ENCODE measurements at places on chromosomes 1 and 21.

DNA sequence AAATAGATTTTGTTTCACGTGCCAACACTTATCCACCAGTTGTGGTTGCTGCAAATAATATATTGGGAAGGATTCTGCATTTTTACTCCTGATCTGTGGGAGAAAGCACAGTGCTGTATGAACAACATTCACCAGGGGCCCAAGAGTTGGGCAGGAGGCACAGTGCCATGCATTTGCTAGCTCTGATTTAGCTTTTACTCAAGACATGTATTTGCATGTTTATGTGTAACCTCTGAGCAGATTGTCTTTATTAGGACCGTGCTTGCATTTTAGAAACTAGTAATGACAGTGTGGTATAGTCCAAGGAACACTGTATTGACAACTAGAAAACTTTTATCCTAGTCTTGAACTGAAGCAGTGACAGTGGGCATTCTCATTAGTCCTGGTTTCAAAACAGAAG, 133.9 kb upstream of the B3GALT2 start:
- no peak for DNase-seq

- DNase-seq, result no peak
Measured at GRCh38 chr1:197671140-197671539, 104.1 kb downstream of the DENND1B start.

GRCh38 chr1:212256369-212256768, 28.8 kb upstream of the PPP2R5A start:
- no peak for DNase-seq

DNA sequence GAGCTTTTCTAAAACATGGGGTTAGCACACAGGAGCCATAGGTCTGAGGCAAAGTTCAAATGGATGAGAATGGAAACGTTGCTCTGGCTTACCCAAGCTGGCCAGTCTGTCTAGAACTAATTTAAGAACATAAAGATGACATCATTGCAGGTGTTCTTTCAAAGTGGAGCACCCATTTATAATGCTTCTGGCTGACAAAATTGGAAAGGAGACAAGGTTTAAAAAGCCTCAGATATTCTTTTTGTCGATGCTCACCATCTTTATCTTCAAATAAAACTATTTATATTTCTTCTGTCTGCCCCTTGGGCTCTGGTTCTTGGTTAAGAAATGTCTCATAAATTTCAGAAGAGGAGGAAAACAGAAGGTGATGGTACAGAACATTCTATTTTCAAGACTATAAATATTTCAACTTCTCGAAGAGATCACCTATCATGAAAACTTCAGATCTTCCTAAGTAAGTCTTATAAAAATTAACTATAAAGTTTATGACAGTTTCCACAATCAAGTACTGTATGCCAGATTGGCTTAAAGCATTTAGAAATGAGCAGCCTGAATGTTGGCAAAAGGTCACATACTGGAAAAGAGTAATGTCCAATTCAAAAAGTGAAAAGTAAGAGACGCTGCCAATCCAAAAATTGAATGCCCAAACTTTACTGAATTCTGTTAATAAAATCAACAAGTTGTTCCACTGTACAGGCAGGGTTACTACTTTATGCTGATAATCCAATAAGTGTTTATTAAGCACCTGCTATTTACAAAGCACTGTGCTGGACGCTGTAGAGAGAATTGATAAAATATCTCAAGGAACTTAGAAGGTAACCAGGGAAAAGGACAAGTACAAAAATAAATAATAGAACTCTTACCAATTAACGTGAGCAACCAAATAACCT, 92.0 kb downstream of the ETS2 start:
- no peak for DNase-seq

GRCh38 chr1:203364094-203364801, 13.3 kb upstream of the FMOD start:
- DNase-seq, result peak; percentile 90

GRCh38 chr1:211472724-211473123, 19.2 kb downstream of the RD3 start:
- no peak for DNase-seq

DNA sequence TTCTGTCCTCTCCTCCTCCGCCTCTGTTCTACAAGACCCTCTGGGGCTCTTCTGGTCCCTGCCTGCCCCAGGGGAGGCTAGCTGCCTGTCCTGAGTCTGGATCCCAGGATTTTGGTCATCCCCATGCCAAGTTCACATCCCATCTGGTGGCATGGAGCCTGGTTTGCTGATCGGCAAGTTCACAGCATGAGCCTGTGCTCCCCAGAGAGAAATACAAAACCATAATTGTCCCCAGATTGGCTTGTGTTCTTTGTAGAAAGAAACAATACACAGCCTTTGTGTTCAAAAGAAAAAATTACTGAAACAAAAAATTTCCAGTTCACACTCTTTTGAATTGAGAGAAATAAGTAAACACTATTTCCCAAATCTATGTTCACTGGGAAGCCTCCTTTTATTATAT, 149.4 kb upstream of the ZC3H12A start:
- no peak for DNase-seq

GRCh38 chr1:77230051-77230450, 10.8 kb upstream of the PIGK start:
- no peak for DNase-seq

GRCh38 chr1:10530281-10530740, 55.6 kb downstream of the PEX14 start:
- no peak for DNase-seq

DNA sequence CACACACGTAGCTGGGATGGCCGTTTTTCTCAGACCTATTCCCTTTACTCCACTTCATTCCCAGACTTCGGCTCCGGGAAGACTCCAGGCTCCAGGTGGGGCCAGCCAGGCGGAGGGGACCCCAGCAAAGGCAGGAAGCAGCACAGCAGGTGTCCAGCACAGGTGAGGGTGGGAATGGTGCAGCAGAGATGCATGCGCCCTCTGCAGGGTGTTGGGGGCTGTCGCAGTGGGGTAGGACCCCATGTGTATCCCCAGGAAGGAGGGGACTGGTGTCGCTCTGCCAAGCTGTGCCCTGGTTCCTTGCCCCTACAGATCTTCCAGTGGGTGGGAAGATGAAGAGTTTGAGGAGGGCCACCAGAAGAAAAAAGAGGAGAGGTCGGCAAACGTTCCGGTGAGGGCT, 5.3 kb downstream of the TTC24 start:
- DNase-seq, result no peak

GRCh38 chr1:227032396-227032795, 92.3 kb downstream of the COQ8A start:
- no peak for DNase-seq

- no peak for DNase-seq
Measured at GRCh38 chr21:30463713-30464112, 16.5 kb downstream of the KRTAP19-1 start.

GRCh38 chr1:58718435-58718834, 18.6 kb upstream of the MYSM1 start:
- DNase-seq, result no peak

- DNase-seq, result no peak
Measured at GRCh38 chr1:2397007-2397679, 5.5 kb downstream of the RER1 start.

GRCh38 chr1:58908561-58909560, 125.0 kb upstream of the JUN start:
- peak; percentile 52 for DNase-seq

GRCh38 chr1:182833271-182833670, 5.9 kb upstream of the DHX9 start:
- DNase-seq, result no peak

DNA sequence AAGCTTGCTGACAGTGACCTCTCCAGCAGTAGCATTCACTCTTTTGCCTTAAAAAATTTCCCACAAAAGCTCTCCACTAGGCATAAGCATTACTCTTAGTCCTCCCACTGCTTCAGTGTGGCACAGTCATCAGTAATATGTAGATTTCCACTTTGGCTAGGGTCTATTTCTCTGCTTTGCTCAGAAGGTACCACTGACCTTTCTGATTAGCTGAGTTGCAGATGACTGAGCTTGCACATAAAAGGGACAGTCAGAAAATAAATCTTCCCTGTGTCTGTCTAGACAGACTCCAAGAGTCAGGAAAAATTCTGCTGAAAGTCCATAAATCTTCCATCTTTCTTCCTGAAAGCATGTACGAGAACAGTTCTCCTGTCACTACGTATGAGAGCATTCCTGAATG, 56.6 kb upstream of the APP start:
- no peak for DNase-seq

GRCh38 chr1:67431869-67432578, 1.8 kb upstream of the SERBP1 start:
- DNase-seq, result no peak

DNA sequence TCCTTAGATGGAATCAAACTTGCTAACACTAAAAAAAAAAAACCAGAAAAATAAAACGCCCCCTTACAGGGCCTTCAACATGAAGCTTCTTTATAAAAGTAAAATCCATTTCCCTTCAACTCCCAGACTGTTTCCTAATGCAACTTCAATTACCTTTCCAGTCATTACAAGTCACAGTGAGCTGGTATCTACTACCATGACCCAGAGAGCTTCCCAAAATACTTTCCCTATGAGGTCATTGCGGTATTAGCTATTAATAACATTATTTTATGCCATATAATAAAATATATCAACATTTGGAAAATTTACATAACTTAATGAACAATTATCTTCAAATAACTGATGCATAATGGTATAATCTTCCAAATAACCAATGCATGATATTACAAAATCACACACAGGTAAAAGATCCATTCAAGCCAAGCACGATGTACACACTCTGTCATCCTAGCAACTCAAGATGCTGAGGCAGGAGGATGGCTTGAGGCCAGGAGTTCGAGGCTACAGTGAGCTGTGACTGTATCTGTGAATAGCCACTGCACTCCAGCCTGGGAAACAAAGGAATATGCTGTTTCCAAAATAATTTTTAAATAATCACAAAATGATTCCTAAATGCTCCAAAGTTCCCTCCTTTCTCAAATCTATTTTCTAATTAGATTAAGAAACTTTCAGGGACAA, 24.1 kb downstream of the EIF4G3 start:
- DNase-seq, result no peak

- no peak for DNase-seq
Measured at GRCh38 chr1:159957824-159958268, 3.8 kb upstream of the SLAMF9 start.
